Glutamatergic neuron (in vitro differentiated cells): ENCODE measurements at places on chromosomes 6 and 20.
A peak's percentile ranks its signal among the peaks of the same experiment; 100 is the strongest.

GRCh38 chr6:134233180-134233955 lies 84.5 kb downstream of the SGK1 start:
- no peak for DNase-seq

DNA sequence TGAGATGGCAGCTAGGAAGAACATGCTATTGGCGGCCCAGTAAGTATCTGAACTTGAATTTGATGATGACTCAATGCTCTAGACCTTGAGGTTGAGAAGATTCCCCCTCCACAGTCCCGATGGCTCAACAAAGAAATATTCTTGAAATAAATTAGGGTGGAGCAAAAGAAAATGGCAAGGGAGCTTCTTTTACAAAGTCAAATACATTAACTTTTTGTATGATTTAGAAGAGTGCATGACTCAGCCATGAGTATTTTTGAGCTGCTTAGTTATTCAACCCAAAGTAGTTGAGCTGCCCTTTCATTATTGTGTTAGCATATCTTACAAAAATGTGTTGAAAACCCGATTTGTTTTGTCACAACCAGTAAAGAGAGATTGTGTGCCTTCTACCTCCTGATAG lies 7.6 kb downstream of the TFAP2C start:
- DNase-seq: no peak

DNA sequence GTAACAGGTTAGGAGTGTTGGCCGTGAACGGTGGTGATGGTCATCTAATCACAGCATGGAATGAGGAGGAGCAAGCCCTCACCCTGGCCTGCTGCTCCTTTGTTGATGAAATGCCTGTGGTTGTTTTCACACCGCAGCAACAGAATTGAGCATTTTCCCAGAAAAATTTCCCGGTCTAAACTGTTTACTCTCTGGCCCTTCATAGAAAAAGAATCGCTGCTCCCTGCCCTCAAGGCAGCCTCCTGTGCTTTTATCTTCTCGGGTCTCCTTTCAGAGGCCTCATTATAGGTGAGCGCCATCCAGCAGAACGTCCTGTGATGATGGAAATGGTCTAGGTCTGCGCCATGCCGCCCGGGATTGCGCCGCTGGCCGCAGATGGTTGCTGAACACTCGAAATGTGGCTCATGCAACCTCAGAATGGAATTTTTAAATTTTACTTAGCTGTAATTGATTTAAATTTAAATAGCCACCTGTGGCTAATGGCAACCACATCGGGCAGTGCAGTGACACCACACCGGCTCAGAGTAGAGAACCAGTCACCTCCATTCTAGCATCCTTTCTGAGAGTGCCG lies 30.2 kb downstream of the PHACTR3 start:
- no peak for DNase-seq

DNA sequence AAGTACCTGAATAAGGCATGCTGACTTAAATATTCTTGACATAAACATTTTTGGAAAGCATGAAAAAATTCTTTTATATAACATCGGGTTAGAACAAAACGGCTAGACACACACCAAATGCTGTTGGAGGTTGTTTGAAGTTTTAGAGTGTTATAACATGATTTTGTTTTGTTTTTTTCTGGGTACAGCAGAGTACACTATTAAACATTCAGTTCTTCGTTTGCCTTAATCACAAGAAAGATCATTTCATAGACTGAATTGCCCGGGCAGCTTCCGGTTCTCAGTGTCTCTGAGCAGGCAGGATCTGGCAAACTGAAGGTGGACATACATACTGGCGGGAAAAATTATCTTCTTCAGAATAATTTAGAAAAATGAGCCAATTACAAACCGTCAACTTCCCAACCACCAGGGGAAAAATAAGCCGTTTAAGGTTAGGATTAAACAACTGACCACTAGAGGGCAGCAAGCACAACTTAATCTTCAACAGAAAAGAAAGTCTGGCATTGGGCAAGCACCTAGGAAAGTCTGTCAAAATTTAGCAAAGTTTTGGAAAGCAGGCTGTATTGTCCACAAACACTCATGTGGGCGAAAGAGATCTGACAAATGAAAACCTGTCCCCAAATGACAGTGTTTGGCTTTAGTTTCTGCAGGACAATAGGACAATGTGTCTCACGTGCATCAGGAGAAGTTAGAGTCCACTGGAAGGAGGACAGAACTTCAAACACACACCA lies 15.0 kb downstream of the ZNF217 start:
- DNase-seq: no peak

GRCh38 chr20:32743237-32744112 lies at the start of gene COMMD7:
Gene COMMD7, minus strand, starts transcription at chr20:32743467. Its CDS starts 76 bp downstream, at chr20:32743391.
- peak; percentile 91 for DNase-seq

- DNase-seq: no peak
Measured at GRCh38 chr6:167835260-167835659, 8.5 kb downstream of the AFDN start.

DNA sequence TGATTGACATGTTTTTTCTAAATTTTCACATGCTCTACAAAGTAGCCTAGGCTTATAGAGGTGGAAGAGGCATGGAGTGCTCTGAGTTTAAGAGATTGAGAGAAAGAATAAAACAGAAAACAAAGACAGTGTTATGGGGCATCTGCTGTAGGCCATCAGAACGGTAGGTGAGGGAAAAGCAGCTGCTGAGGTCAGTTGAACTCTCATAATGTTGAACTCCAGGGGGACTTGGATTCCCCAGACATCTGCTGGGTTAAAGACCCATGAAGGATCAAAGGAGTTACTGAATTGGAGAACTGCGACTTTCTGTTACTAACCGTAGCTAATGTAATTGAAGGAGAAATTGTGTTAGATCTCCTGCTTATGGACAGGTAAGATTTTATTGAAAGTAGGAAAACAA lies 333.9 kb downstream of the TFAP2B start:
- peak; percentile 31 for DNase-seq

- DNase-seq: no peak
Measured at GRCh38 chr6:52534966-52535390, 41.9 kb downstream of the TRAM2 start.

- no peak for DNase-seq
Measured at GRCh38 chr6:111564482-111564945, 41.2 kb downstream of the TRAF3IP2 start.

GRCh38 chr6:133129556-133129955 lies 111.6 kb upstream of the EYA4 start:
- DNase-seq: no peak

DNA sequence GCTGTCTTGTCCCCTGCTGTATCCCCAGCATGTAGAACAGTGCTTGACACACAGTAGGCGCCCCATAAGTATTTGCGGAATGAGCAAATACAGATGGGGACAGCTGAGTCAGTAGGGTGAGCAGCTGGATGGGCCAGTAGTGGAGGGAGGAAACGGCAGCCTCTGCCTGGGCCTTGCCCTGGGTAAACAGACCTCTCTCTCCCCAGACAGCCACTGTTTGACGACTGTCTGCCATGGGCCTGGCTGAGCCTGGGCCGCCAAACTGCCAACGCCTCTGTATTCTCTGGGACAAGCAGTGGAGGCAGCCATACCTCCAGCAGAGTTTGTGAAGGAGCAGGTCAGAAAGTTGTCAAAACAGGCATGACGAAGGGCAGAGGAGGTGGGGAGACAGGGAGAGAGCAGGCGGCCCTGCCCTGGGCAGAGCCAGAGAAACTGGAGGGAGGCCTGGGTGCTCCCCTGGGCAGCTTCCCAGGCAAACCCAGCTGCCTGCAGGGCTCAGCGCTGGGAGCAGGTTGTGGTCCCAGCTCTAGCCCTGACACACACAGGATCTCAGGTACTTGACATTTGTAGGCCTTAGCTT lies 15.2 kb downstream of the HNF4A start:
- DNase-seq: no peak

DNA sequence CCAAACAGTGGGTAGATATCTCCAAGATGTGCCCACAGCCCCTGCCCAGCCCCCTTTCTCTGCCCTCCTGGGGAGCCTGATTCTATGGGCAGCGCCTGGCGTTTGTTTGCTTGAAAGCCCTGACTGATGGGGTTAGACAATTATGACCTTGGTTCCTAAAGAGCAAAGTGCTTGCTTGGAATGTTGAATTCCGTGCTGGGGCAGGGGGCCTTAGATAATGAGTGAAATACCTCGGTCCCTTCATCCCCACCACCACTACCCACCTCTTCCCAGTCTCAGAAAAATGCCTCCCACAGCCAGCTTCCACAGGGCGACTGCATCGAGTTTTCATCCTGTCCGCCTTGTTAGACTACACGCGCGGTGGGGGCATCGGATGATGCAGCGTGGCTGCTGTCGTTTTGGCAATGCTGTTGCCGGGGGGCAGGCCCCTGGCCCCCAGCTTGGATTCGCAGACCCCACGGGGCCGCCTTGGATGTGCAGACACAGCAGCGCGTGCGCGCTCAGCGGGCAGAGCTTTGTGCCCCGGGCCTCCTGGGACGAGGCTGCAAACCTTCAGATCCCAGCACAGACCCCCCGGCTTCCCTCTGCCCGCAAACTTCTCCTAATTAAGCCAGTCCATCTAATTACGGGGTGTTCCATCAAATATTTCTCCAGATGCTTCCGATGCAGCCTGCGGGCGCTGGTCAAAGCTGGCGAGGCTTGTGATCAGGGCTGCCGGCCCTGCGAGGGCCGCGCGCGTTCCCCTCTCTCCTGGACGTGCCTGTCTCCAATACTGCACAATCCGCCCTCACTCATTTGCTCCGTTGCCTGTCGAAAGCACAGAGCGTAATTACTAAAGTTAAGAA lies 86.1 kb downstream of the LINC00237 start:
- no peak for DNase-seq

- DNase-seq: no peak
Measured at GRCh38 chr6:71444222-71444621, 155.6 kb downstream of the OGFRL1 start.
